Umbilical cord (tissue), 2 donors: ENCODE measurements at places on chromosomes 13 and 19. TPM values are rescaled to one million over a fixed set of nuclear protein-coding genes. Genes with fewer than 3 reads are reported as not detected.

The TMEM147 gene
- 55.4 TPM for total RNA-seq

The TYROBP gene
- 28.4 TPM for total RNA-seq

The PNMA8B gene
- 3.1 TPM for total RNA-seq

The NDUFA3 gene
- 4.3 TPM for total RNA-seq

The TUBA3C gene
- not detected for total RNA-seq

The CLEC4G gene
- 1.2 TPM for total RNA-seq

The BRME1 gene
- total RNA-seq = 1.4 TPM

The ATP4B gene
- total RNA-seq = not detected

The LCP1 gene
- 13.2 TPM for total RNA-seq
